ENCODE measurements at places on chromosomes 1 and 21.

DNA sequence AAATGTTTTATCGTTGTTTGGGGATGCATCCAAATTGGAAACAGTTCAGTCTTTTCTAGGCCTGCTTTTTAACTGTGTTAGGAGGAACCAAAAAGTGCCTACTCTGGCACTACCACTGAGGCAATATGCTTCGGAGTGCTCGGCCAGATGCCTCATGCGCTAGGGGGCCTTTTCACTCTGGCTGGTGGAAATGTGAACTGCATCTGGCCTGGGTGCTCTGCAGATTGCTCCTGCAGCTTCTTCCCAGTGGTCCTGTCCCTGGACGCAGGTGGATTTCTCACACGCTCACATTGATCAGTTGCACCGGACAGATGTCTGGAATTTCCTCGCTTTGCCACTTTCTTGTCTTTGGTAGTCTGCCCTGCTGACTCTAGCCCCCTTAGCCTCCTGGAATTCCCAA, 330.2 kb upstream of the FMN2 start:
- DNase-seq, result no peak

GRCh38 chr1:1157914-1158710, 15.6 kb upstream of the TTLL10 start:
- DNase-seq, result peak; percentile 1

GRCh38 chr1:203512848-203513584, 19.1 kb downstream of the OPTC start:
- peak; percentile 94 for DNase-seq

DNA sequence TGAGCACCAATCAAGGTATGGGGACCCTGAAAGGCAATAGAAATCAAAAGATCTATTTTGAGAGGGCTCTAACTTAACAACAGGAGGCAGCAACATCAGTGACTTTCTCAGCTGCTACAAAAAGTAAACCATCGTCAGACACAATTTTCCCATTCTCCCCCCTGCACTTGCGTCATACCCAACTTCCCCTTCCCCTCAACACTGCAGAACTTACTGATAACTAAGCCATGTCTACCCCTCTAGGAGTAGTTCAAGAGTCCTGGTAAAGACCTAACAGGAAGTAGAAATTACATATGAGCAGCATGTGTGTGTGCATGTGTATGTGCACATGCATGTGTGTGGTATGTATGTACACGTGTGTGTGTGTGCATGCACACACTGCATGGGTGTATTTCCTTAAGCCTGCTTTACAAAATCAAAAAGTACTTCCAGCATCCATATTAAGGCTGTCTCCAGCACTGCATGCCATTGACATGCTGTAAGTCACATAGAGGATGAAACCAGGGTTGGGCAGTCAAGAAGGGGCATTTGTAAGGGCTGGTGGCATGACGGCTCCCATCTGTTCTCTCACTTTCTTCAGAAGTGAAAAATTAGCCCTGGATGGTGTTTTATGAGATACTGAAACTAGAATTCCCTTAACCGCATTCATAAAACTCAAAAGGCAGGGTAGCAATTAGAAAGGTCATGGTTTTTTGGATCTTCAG, 460.1 kb upstream of the RUNX1 start:
- DNase-seq, result no peak

DNA sequence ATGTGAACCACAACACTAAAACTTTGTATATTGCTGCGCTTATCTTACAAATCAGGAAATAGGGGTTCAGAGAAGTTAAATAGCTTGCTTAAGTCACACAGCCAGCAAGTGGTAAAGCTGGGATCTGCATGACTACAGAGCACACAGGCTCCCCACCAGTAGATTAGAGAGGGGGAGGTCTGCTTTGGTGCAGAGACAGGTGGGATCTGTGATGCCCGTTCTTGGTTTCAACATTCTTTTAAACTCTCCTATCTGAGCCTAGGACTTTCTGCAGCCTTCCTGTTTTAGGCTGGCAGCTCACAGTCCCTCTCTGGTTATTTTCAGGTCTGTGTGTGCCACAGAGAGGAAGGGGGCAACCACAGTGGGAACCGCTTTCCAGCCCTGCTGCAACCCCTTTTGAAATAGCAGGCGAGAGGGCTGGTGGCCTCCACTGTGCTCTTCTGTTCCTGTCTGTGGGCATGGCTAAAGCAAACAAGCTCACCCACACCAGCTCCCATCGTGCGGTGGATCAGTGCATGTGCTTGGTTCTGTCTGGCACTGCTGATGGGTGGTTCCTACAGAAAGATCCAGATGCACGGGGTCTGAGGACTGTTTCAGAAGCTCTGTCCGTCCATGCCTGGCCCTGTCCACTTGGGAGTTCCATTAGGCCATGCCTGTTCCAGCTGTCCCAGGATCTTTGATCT, 1.7 kb upstream of the IL6R start:
- no peak for DNase-seq

- peak; percentile 77 for DNase-seq
These were observed 265.9 kb downstream of the PRDM2 start for GRCh38 chr1:13965770-13966398.

DNA sequence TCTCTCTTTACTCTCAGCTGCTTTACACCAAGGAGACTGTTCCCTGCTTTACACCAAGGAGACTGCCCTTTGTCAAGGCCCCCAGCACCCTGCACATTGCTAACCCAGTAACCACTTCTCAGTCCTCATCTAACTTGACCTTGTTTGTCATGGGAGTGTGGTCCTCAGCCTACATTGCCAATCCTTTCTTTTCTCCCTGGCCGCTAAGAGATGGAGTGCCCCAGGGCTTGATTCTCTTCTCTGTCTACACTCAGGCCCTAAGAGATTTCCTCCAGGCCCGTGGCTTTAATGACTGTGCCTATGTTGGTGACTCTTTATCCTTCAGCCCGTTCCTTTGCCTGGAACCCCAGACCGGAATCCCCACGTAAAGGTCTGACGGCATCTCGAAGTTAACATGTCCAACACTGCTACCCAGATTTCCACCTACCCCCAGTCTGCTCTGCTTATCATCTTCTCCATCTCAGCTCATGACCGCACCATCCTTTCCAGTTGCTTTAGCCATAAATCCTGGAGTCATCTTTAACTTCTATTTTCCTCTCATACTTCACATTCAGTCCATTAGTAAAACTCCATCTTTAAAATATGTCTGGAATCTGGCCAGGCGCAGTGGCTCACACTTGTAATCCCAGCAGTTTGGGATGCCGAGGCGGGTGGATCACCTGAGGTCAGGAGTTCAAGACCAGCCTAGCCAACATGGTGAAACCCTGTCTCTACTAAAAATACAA, 9.5 kb upstream of the SEMA4A start:
- peak; percentile 56 for DNase-seq

DNA sequence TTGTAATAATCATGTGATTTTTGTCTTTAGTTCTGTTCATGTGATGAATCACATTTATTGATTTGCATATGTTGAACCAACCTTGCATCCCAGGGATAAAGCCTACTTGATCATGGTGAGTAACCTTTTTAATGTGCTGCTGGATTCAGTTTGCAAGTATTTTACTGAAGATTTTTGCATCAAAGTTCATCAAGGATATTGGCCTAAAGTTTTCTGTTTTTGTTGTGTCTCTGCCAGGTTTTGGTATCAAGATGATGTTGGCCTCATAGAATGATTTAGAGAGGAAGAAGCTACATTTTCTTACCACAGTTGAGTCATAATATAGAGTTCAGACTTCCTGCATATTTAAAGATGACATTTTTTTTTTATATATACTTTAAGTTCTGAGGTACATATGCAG, 455.9 kb downstream of the PLPP3 start:
- DNase-seq, result peak; percentile 90

- no peak for DNase-seq
These were observed 512.2 kb downstream of the NPHP4 start for GRCh38 chr1:5479876-5480646.

DNA sequence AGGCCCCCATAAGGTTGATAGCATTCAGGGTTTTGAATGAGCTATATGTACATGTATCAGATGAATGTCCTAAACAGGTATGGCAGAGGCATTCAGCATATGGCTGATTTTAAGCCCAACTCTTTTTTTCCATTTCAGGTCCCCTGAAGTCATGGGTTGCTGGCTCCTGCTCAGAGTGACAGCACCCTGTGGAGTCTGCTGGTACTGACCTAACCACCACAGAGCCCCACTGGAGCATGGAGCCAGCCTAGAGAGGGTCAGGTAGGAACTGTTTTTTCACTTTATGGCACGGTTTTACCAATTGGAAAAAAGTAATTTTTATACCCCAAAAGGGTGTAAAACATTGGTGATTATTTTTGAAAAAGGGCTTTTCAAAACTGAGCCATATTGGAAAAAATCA, 82.5 kb upstream of the MPC2 start:
- DNase-seq, result no peak

GRCh38 chr1:182888736-182889531, 49.8 kb downstream of the DHX9 start:
- DNase-seq, result peak; percentile 45

DNA sequence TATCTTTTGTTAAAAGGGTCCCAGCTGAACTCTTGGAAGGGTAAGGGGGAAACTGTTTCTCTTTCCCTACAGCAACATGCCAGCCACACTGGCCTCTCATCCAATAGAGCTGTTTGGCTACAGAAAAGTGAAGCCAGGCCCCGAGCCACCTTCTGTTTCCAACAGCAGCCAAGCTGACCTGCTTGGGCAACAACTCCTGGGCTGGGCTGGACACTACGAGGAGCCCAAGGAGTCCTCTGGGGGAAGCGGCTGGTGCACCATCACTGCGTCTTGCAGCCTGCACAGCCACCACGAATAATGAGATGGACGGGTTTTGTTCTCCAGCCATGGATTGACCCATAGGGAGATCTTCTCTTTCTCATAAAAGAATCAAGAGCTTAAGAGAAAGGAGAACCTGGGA, 624.9 kb downstream of the NPHP4 start:
- DNase-seq, result no peak

DNA sequence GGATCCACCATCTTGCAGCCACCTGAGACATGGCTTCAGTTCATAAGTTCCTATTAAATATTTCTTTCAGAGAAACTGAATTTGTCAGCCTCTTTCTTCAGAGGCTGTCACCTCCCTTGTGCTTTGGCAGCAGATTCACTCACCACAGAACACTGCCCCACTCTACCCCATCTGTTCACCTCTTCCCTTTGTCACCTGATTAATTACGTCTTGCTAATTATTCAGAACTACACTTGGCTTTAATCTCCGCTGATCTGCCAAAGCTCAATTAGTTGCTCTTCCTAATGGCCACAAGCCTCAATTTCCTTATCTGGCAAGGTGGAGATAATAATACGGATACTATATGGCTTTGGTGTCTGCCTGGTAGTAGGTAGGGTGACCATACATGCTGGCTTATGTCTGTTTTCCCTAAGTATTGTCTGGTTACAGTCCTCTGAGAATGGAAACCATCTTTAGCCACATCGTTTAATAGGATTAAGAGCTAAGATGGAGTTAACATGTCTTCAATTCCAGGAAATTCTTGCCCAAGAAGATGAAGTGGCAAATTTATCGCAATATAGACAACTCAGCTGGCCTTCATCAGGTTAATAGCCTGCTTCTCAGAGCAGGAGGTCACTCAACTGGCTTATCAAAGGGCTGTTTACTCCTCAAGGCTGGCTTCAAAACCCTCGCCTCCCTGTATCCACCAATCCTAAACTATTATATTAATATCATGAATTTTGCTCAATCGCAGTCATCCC, 58.2 kb upstream of the ADAR start:
- no peak for DNase-seq

DNA sequence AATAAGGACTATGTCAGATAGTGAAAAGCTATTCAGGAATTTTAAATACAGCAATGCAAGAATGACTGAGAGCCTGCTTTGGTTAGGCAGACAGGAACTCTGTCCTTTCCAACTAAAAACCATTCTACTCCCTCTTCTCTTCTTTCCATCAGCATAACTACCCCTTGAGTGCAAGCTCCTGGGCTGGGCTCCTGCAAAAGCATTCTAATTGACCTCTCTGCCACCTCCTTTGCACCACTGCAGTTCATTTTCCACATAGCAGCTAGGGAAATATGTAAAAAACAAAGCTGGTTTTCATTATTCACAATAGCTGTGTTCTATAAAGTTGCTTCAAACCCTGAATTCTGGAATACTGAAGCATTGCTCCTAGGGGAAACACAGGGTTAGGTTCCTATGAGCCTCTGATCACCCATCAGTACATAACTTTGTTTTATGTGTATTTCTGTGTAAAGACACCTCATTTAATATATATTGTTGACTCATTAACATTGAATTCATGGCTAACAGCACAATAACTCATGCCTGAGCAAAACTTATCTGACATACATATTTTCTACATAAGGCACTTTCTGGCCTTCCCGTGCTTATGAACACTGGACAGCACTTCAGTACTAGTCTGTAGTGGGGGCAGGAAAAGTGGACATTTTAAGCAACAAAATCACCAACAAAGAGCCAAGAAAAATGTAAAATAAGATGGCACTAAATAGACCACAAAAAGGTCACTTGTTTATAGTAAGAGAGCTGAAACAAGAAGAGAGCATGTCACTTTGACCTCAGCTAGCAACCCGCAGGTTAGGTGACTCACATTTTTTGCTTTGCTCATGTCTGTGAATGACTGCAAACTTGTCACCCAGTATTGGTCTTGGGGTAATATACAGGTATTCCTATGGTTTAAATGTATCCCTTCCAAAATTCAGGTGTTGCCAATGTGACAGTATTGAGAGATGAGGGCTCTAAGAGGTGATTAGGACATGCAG, 57.9 kb upstream of the IRF2BP2 start:
- DNase-seq, result no peak

DNA sequence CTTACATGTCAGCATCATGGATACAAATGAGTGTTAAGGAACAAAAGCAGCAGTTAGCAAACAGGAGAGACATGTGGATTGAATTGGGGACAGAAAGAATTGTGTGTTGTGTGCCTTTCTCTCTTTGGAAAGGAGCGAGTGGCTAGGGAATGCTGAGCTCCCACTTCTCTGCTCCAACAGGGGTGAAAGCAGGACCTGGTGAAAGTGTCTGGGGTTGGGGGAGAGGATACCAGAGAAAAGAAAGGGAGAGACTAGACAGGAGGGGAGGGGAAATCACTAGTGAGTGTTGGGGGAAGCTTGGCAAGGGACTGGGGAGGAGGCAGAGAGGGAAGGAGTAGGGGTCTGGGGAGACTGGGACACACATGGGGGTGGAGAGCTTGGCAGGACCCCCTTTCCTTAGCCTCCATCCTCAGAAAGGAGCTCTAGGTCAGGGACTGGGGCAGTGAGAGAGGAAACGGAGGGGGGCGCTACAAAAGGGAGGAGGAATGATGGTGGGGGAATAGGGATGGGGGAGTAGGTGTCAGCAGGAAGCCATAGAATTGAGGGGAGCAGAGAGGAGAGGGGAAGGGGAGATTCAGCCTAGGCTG, 2.2 kb downstream of the KIRREL1 start:
- no peak for DNase-seq

- DNase-seq, result peak; percentile 74
These were observed 299.4 kb upstream of the LYPLAL1 start for GRCh38 chr1:218874313-218874712.

DNA sequence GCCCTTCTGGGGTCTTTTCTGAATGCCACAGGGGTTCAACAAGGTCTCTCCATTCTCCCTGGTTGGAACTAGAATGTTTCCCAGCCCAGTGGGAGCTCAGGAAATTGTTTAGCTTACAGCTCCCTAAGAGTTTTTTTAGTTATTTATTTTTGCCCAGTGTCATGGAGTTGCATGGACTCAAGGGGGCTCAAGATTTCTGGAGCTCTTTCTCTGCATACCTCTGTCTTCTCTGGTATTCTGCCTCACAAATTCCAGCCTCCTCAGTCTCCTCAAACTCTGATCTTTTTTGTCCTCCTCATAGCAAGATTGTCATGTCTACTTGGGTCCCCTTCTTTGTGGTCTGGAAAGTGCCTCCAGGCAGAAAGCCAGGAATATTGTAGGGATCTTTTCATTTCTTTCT, 15.9 kb upstream of the PPP2R5A start:
- DNase-seq, result no peak
